ENCODE measurements at places on chromosomes 4 and X.

- no peak for DNase-seq
Measured at GRCh38 chrX:9072281-9072680, 38.4 kb upstream of the FAM9B start.

DNA sequence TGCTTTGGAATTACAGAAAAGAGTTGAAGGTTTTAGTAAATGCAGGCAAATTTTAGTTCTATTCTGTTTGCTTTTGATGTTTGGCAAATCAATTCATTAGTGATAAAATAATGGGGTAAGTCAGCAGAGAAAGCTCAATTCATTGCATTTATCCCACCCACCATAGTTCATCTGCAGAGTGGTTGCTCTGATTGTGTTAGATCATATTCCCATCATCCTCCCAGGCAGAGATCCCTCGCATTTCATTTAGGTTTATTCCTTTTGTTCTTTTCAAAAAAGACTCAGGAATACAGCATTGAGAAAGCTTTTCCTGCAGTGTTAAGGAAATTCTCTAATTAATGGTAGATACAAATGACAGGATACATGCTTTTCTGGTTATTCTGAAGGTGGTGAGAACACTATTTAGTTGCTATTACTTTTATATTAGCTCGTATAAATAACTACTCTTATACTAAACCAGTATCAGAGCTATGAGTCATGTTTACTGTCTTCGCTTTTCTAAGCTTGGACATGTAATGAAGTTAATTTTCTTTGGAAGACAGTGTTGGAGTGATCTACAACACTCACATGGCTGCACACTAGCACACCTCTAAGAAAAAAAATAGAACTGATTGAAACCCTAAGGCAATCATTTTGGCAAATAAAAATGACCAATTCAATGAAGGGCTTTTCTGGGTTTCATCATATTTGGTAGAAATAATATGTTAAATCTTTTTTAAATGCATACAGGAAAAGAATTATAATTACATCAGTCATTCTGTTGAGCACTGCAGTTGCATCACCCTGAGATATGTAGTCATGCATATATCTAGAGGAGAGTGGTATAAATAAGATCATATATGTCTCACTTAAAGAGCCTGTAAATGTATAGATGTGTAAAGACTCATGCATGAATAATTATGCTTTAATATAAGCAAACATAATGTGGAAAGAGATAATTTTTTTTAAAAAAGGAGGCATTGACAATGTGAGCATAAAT, 351.6 kb downstream of the PCDH7 start:
- DNase-seq: no peak

GRCh38 chr4:80713409-80713808, 317.1 kb upstream of the BMP3 start:
- no peak for DNase-seq

- DNase-seq: no peak
Measured at GRCh38 chr4:76441881-76442280, 6.9 kb downstream of the SHROOM3 start.

DNA sequence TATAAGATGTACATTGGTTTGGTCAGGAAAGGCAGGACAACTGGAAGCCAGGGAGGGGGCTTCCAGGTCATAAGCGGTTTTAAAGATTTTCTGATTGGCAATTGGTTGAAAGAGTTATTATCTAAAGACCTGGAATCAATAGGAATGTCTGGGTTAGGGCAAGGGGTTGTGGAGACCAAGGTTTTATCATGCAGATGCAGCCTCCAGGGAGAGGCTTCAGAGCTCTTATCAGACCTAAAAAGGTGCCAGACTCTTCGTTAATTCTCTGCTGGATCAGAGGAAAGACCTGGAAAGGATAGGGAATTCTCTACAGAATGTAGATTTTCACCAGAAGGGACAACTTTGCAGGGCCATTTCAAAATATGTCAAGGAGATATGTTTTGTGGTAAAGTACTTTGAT, 62.8 kb downstream of the BEX3 start:
- DNase-seq: no peak

DNA sequence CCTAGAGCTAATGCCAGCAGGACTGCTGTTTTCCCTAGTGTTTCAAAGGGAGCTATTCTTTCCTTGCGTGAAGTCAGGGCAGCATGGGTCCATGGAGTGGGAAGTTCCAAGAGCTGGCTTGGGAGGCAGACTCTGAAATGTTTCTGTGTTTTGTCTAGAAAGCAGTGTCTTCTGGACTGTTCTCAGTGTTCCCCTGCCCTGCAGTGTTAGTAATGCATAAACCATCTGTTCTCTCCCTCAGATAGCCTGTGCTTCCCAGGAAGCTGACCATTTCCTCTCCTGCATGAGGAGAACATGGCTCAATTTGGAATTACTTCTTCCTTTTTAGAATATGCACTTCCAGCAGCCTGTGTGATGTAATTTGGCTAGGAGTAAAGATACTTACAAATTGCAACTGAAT, 116.7 kb upstream of the CXCL13 start:
- no peak for DNase-seq

GRCh38 chr4:67700116-67700737, 728 bp downstream of the UBA6 start:
- no peak for DNase-seq

GRCh38 chr4:94452476-94453371, 982 bp downstream of the PDLIM5 start:
- DNase-seq: no peak

DNA sequence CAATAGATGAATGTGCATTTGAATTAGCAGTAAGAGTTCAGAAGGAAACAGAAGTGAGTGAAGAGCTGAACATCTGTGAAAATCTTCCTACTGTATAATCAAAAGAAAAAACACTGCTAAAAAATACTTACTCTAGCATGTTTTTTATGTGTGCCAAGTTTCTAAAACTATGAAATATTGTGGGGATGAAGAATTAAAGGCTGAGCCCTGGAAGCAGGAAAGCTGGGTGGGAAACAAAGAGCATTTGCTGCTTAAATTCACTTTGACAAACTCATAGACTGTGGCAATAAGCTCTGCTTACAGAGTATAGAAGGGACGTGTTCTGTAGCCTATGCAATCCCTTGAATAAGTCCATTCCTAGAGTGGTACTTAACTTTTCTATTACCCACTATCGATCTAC, 261.7 kb downstream of the ANKRD50 start:
- DNase-seq: no peak

GRCh38 chr4:7831330-7831729, 108.3 kb downstream of the AFAP1 start:
- DNase-seq: no peak

DNA sequence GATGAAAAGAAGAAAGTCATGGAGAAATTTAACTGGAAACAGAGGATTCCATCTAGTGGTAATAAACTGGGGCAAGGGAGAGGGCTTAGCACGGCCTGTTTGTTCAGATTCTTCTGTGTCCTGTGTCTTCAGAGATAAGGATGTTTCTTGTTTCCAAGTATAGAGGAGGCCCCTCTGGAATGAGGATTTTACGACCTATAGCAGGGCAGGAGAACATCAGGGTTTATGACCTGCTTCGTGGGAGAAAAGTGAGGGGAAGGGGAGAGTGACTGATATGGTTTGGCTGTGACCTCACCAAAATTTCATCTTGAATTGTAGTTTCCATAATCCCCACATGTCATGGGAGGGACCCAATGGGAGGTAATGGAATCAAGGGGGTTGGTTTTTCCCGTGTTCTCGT, 93.0 kb upstream of the LDB2 start:
- DNase-seq: no peak

DNA sequence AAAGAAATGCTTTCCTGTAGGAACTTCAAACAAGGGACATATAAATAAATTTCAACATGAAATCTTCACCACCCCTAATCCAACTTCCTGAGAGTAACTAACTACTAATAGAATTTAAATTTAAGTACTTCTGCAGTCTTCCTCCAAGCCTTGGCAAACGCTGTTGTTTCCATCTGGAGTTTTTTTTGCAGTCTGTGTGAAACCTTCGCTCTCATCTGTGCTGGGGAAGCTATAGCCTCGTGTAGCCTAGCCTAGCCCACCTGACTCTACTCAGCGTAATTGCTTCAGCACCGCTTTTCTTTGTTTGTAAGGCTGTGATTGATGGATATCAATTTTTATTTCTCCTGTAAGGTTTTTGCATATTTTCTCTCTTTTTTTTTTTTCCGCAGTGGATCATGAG, 30.9 kb downstream of the STOX2 start:
- no peak for DNase-seq

DNA sequence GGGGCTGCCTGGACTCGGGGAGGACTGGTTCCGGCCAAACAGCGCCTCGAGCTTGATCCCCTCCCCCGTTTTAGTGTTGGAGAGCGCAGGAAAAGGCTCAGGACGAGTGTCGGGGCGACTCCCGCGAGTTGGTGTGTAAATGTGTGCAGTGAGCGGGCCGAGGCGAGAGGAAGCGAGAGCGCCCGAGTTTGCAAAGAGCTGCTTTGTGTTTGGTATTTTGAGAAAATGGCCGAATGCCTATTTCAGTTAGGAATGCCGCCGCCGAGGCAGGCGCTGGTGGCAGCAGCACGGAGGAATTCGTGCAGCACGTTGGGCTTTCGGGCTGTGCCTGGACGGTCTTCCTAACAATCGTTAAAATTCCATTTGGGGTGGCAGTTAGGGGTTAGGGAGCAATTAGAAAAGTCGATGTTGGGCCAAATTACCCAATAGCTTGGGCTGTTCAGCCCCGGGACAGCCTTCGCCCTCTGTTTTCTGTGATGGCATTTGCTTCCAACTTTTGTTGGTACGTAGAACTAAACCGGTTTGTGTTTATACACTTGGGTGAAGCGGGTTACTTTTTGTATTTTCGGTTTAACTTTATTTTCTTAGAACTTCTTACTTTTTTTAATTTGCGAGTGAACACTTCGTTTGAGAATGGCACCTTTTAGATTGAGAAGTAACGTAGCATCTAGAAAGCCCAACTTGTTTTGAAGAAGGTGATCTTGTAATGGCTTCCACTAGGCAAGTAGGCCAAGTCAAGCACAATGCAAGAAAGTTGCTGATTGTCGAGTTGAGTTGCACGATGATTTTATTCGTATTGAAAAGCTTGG, 1.6 kb downstream of the REST start:
- DNase-seq: no peak

DNA sequence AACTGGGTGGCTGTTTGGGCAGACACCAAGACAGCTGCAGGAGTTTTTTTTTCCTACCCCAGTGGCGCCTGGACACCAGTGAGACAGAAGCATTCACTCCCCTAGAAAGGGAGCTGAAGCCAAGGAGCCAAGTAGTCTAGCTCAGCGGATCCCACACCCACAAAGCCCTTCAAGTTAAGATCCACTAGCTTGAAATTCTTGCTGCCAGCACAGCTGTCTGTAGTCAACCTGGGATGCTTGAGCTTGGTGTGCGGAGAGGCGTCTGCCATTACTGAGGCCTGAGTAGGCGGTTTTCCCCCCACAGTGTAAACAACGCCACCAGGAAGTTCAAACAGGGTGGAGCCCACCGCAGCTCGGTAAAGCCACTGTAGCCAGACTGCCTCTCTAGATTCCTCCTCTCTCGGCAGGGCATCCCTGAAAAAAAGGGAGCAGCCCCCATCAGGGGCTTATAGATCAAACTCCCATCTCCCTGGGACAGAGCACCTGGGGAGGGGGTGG, 171.4 kb downstream of the ARHGEF9 start:
- no peak for DNase-seq
